Neural progenitor cell (in vitro differentiated cells): ENCODE measurements at places on chromosomes 2 and 18. TPM values are rescaled to one million over a fixed set of nuclear protein-coding genes. Genes with fewer than 3 reads are reported as not detected.

DNA sequence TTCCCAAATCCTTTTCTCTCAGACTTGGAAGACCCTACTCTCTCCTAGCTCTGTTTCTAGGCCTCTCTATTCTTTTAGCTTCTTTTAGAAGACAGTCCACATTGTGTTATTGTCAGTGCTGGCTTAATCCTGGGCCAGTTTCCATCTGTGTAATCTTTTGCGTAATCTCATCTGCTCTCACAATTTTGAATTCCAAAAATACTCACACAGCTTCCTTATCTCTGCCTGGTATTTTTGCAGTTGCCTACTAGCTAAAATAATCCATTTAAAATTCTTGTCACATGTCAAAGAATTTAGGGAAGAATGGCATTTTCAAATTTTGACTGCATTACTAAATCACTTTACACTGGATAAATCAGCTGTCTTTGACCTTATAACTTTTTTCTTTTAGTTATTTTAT is 200.6 kb upstream of the MEX3C start:
- no peak for DNase-seq
- no peaks in the 10 kb centered on the region for H3K36me3 ChIP-seq
- H3K4me3 ChIP-seq: no peak overlapping the region
- H3K27ac ChIP-seq: no peak overlapping the region

DNA sequence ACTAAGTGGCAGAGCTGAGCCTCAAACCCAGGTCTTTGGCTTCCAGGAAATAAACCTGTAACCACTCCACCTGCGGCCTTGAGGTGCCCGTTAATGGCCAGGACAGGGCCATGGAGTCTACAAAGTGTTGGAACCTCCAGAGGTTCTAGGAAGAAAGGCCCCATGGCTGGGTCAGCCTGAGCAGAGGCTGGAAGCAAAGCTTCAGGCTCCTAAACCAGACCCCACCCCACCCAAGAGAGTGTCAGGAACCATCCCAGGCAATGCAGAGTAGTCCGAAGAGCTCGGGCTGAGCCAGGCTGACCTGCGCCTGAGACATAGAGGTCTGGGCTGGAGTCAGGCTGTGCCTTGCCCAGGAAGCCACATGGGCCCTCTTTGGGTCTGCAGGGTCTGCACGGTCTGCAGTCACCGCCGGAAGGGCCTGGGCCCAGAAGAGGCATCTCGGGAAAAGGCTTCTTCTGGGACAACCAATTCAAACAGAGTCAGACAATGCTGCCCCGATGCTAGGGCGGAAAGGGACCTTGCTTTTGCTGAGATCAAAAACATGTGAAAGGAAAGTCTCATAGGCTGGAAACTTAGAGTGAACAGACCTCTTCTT is 6.4 kb downstream of the CIB4 start:
- no peak for DNase-seq
- H3K27ac ChIP-seq: no peak overlapping the region

GRCh38 chr2:235413064-235413463 is 80.8 kb upstream of the AGAP1 start:
- no peaks in the 10 kb centered on the region for H3K27me3 ChIP-seq
- DNase-seq: no peak
- H3K4me3 ChIP-seq: no peak overlapping the region
- H3K36me3 ChIP-seq: no peaks in the 10 kb centered on the region
- no peak overlapping the region for H3K27ac ChIP-seq
- H3K4me1 ChIP-seq: no peaks in the 10 kb centered on the region

GRCh38 chr2:107325981-107326786 is 440.2 kb upstream of the ST6GAL2 start:
- no peak overlapping the region for H3K27ac ChIP-seq
- H3K27me3 ChIP-seq: no peaks in the 10 kb centered on the region
- H3K36me3 ChIP-seq: peaks cover 4% of the 10 kb centered on the region
- DNase-seq: no peak
- no peak overlapping the region for H3K4me3 ChIP-seq

- H3K36me3 ChIP-seq: no peaks in the 10 kb centered on the region
- H3K4me1 ChIP-seq: peaks cover 20% of the 10 kb centered on the region
- no peak overlapping the region for H3K27ac ChIP-seq
- no peaks in the 10 kb centered on the region for H3K27me3 ChIP-seq
Measured at GRCh38 chr2:127225186-127225960, 5.3 kb upstream of the CYP27C1 start.

DNA sequence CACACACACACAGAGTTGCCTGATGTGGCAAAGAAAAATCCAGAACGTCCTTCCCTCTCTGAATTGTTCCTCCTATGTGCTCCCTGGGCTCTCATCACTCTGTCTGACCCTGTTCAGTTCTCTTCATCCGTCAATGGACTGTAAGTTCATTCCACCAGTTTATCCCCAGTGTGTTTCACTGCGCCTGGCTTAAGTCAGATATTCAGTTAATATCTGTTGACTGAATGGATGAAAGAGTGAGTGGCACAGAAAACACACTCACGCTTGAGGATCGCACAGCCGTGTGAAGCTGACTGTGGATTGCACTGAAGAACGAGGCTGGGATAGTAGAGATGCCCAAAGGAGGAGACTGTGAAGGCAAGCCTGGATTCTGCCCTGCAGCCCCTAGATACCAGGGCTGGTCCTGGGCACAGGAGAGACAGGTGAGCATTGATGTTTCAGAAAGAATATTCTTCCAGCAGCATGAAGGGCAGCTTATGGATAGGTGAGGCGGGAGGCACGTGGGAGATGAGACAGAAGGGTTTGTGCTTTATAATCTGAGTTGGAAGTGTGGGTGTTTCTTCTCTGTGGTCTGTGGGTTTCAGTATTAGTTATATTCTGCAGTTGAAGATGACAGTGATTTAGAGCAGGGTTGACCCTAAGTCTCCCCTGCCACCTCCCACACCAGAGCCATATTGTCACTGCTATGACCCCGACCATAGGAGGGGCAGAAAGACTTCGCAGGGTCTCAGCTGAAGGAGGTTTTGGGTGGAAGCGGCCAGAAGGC is 129.9 kb downstream of the SOCS6 start:
- no peaks in the 10 kb centered on the region for H3K36me3 ChIP-seq
- H3K4me3 ChIP-seq: no peak overlapping the region
- no peak overlapping the region for H3K27ac ChIP-seq
- H3K27me3 ChIP-seq: no peaks in the 10 kb centered on the region

DNA sequence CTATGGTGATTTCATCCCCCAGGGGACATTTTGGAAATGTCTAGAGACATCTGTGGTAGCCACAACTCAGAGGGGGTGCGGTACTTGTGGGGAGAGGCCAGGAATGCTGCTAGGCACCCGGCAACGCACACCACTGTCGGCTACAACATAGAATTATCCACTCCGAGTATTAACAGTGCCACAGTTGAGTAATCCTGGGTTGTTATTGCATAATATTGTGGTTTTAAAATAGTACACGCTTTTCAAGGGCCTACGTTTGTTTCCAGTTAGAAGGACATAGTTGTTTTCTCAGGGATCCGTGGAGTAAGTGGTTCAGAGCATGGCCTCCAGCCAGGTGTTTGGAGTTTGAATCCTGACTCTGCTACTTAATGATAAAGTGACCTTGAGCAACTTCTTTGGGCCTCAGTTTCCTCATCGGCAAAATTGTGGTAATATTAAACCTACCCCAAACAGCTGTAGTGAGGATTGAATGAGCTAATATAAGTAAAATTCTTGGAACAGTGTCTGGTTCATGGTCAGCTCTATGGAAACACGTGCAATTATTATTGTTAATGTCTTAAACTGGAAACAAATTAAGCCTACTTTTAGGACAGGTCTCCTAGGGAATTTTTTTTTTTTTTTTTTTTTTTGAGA is 24.5 kb downstream of the CYP27A1 start:
- no peak for DNase-seq
- no peak overlapping the region for H3K27ac ChIP-seq
- no peaks in the 10 kb centered on the region for H3K27me3 ChIP-seq

DNA sequence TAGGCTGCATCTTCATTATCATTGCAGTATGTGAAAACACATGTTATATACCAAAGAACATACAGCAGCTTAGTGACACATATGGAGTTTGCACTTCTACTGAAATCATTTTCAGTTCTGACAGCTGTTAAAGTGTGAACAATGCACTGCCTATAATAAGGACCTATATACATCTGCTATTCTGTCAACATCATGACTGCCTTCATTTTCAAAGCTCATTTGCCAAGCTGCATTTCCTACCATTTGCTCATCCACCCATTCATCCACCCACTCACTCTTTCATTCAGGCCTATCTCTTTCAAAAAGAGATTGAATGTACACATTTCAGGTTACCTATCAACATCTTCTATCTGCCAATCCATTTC is 81.7 kb upstream of the STK17B start:
- H3K27ac ChIP-seq: no peak overlapping the region
- H3K4me1 ChIP-seq: no peaks in the 10 kb centered on the region
- no peak for DNase-seq
- no peaks in the 10 kb centered on the region for H3K27me3 ChIP-seq

DNA sequence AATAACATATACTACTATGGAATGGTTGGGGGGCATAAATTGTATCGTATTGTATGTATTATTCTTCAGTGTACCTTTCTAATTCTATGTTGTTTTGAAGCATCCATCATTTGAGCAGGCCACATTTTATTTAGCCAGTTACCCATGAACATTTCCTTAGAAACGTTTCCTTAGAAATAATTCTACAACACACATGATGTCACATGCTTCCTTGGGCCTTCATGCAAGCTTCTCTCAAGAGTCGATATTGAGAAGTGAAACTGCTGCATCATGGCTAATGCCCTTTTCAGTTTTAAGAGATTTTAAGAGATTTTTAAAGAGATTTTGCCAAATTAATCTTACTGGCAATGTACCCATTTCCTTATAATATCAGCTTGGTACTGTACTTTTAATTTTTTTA is 63.9 kb downstream of the ALPK2 start:
- H3K4me1 ChIP-seq: no peaks in the 10 kb centered on the region
- H3K4me3 ChIP-seq: no peak overlapping the region
- H3K27ac ChIP-seq: no peak overlapping the region
- H3K27me3 ChIP-seq: no peaks in the 10 kb centered on the region
- DNase-seq: no peak

- H3K27me3 ChIP-seq: peaks cover 2% of the 10 kb centered on the region
- H3K27ac ChIP-seq: no peak overlapping the region
- no peak overlapping the region for H3K4me3 ChIP-seq
- H3K4me1 ChIP-seq: no peaks in the 10 kb centered on the region
Measured at GRCh38 chr2:240286596-240286995, 146.1 kb upstream of the OTOS start.

DNA sequence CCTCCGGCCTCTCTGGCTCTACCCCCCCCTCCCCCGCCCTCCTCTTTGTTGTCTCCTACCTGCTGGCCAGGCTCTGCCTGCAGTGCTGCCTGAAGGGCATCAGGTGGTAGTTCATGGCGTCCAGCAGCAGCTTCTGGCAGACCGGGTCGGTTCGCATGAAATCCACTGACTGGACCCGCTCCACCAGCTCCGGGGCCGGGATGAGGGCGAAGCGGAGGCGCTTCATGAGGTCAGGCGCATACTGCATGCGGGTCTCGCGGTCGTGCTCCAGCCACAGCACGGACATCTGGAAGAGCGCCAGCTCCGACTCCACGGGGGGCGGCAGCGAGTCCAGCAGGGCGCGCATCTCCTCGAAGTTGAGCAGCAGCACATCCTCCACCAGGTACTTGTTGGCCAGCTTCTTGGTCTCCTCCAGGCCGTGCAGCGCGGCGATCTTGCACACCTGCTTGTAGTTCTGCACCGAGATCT is 3.2 kb downstream of the KLHL14 start:
- peaks cover 27% of the 10 kb centered on the region for H3K4me1 ChIP-seq
- no peaks in the 10 kb centered on the region for H3K36me3 ChIP-seq
- H3K4me3 ChIP-seq: peak overlapping the region; percentile 65
- H3K27ac ChIP-seq: no peak overlapping the region
- H3K27me3 ChIP-seq: peaks cover 74% of the 10 kb centered on the region
- peak; percentile 67 for DNase-seq

DNA sequence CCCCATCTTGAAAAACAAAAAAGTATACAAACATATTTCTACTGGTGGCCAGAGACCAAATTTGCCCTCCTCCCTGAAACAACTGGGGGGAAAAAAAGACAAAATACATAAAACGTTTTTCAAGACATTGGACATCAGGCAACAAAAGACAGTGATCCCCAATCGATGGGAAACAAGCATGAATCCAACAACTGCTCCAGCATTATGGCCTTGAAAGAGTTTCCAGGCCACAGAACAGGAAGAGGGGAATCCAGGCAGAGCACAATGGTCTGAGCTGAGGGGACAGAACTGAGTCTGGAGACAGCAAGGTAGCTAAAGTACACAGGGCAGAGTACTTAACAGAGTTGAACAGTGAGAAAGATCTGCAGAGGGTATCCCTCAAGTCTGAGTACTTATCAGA is 4.4 kb downstream of the CCDC88A start:
- no peaks in the 10 kb centered on the region for H3K36me3 ChIP-seq
- H3K27ac ChIP-seq: no peak overlapping the region
- no peak overlapping the region for H3K4me3 ChIP-seq
- peaks cover 13% of the 10 kb centered on the region for H3K4me1 ChIP-seq

- no peaks in the 10 kb centered on the region for H3K27me3 ChIP-seq
- H3K27ac ChIP-seq: no peak overlapping the region
- no peaks in the 10 kb centered on the region for H3K36me3 ChIP-seq
- no peak overlapping the region for H3K4me3 ChIP-seq
Measured at GRCh38 chr2:207254591-207255464, 89.1 kb upstream of the KLF7 start.

- no peaks in the 10 kb centered on the region for H3K27me3 ChIP-seq
- no peak overlapping the region for H3K27ac ChIP-seq
- H3K4me1 ChIP-seq: peaks cover 19% of the 10 kb centered on the region
- H3K36me3 ChIP-seq: peaks cover 46% of the 10 kb centered on the region
Measured at GRCh38 chr2:3580449-3580848, 5.4 kb downstream of the RPS7 start.

GRCh38 chr2:74199275-74199701 is 873 bp downstream of the MTHFD2 start:
- no peak overlapping the region for H3K27ac ChIP-seq
- peak overlapping the region; percentile 81 for H3K4me3 ChIP-seq
- H3K36me3 ChIP-seq: no peaks in the 10 kb centered on the region
- no peak for DNase-seq
- H3K27me3 ChIP-seq: no peaks in the 10 kb centered on the region
- peaks cover 10% of the 10 kb centered on the region for H3K4me1 ChIP-seq

The DOCK10 gene
- 1.1 and 1.5 TPM in 2 replicates for total RNA-seq

The ZSWIM2 gene
- 0.39 TPM in 1 of 2 replicates, not detected in the other for total RNA-seq

The GKN2 gene
- total RNA-seq: not detected in 2 replicates

The ERICH2 gene
- total RNA-seq: 0.43 and 2.7 TPM in 2 replicates

The UGT1A3 gene
- not detected in 2 replicates for total RNA-seq

The AQP12B gene
- total RNA-seq: not detected in 2 replicates

The REG1A gene
- 0.28 and 2.3 TPM in 2 replicates for total RNA-seq

The KCNJ13 gene
- total RNA-seq: 19.6 and 21.9 TPM in 2 replicates

The GAREM2 gene
- 15.1 and 20.0 TPM in 2 replicates for total RNA-seq
